NCI-H1417 treated with DMSO at 0.1 percent for 48 hours (cell line): ENCODE measurements at places on chromosomes 12 and 14.

- DNase-seq = no peak
Measured at GRCh38 chr14:104460791-104461651, 118.5 kb upstream of the C14orf180 start.

- no peak for DNase-seq
Measured at GRCh38 chr12:3218228-3219171, 141.3 kb downstream of the TSPAN9 start.

DNA sequence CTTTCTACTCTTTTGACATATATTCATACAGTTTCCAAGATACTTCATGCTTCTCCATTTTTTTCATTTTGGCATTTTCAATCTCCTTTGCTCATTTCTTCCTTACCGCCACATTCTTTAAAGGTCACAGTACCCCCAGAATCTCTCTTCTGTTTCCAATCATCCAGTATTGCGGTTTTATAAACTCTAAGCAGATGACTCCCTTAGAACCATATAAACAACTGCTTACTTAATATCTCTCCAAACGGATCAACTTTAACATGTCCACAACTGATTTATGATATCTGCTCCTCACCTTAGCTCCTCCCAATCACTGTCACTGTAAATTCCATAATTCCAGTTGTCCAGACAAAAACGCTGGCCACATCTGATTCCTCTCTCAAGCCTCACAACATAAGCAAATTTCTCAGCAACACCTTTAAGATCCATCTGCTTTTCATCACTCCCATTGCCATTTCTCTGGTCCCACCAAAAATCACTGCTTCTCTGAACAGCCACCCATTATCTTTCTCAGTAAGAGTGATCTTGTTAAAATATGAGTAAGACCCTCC, 49.6 kb downstream of the HNRNPC start:
- no peak for DNase-seq

- DNase-seq = no peak
Measured at GRCh38 chr14:95144849-95145248, 12.5 kb downstream of the DICER1 start.

GRCh38 chr12:52802442-52802841, 6.5 kb upstream of the KRT3 start:
- no peak for DNase-seq

DNA sequence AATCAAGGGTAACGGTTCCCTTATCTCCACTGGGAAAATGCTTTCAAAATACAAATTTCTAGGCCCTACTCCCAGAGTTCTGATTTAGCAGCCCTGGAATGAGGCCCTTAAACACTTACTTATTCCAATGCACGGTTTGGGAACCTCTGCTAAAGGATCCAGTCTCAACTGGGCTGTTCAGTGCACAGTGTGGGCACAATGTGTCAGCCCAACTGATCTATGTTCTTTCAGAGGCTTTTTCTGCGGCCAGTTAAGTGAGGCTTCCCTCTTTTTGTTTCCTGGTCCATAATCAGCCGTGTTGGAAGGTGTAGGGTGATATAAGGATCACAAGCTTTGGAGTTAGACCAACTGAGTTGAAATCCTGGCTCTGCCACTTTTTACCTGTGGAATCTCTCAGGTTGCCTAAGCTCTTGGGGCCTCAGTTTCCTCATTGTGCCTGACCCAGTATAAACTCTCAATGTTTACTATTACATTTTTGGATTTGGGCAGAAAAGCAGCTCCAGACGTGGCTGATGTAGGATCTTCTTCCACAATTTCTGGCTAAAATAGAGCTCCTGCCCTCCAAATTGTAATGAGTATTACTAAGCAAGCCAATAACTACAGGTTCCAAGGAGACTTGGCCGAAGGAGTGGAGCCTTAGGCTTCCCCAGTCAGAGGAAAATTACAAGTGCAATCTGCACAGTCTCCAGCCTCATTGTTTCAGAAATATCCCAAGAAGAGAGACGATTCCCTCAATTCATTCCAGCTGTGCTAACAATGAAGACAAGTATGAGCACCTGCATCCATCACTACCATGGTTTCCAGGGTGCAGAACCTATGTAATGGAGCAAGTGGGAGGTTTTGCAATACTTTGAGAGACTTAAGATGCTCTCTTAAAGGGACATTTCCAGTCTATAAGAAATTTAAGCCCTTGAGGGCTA, 2.3 kb upstream of the ANGEL1 start:
- no peak for DNase-seq

DNA sequence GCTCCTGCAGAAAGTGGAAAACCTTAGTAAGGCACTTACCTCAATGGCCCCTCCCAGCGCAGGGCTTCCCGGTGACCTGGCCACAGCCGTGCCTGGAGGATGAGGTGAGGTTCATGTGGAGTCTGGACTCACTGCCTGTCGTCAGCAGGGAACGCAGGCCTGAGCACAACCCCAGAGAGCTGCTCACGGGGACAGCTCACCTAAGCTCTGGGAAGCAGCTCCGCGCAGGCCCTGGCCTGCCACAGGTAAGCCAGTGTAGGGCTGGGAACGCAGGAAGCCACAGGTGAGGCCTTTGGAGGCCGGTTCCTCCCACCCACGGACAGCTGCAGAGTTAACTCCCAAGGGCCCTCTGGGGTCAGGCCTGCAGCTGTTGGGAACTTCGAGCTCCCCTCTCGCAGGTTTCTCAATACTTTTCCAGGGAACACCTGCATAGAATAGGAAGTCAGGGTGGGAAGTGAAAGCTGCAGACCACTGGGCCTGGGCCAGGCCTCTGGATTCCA, 32.7 kb downstream of the ANAPC7 start:
- DNase-seq = no peak

- DNase-seq = no peak
Measured at GRCh38 chr12:11651785-11652184, 2.3 kb downstream of the ETV6 start.

DNA sequence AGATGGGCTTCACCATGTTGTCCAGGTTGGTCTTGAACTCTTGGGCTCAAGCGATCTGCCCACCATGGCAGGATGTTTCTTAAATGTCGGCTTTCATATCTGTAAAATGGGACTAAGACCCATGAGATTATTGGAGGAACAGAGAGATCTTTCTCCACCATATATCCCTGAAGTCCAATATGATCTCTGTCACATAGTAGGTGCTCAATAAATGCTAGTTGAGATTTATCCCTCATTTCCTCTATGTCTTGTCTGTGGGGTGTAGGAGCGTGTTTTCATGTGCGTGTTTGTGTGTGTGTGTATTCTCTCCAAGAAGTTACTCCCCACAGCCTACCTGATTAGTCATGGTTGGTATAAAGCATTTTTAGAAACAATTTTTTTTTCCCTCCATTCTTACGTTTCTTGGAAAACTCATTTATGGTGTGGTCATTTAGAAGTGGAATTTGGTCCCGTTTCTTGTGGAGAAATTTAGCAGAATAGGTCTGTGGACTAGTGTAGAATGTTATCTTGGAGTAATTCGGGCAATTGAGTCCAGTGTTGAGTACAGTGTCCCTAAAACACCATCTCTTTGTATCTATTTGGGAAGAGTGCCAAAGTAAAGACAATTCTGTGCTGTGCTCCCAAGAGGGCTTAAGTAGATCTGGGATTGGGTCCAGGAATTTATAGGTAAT, 4.3 kb downstream of the STRAP start:
- no peak for DNase-seq

- no peak for DNase-seq
Measured at GRCh38 chr12:82366197-82366596, 7.9 kb downstream of the METTL25 start.

- DNase-seq = no peak
Measured at GRCh38 chr12:5905757-5906156, 39.3 kb downstream of the ANO2 start.

DNA sequence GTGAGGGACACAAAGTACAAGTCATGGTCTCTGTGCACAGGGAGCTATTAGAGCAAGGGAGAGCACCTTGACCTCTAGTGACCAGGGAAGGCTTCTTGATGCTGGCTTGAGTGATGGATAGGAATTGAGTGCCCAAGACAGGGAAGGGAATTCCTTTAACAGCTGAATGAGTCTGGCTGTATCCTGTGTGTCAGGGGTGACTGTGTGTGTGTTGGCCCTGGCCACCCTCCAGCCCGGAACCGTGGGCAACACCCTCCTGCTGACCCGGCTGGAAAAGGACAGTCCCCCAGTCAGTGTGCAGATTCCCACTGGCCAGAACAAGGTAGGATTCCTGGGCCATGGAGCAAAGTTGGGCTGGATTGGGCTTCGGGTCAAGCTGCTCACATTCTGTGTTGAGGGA, 5.5 kb upstream of the PFDN5 start:
- DNase-seq = no peak
